ENCODE measurements at places on chromosomes 13 and 19. TPM values are rescaled to one million over a fixed set of nuclear protein-coding genes. Genes with fewer than 3 reads are reported as not detected.

DNA sequence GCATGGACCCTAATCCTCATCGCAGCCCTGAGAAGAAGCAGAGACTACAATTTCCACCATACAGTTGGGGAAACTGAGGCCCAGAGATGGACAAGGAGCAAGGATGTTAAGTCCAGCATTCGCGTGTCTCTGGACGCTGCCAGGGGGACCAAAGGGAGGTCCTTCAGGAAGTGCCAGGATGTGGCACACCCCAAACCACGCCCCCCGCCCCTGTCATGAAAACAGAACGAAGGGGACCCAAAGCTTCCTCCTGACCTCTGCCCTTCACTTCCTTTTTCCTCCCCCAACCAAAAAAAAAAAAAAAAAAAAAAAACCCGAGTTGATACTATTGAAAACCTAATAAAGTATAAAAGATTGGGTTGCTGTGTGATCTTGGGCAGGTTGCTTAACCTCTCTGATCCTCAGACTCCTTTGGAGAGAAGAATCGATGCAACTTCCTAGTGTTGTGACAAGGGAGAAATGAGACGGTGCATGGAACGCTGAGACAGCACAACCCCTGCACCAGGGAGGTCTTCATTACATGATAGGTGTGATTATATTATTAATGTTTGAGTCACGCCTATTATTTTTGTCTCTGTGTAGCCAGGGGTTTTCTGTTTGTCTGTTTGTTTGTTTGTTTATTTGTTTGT is 2.7 kb upstream of the ZBTB7A start:
- DNase-seq: no peak

- DNase-seq: no peak
These were observed 5.3 kb downstream of the ARHGEF7 start for GRCh38 chr13:111120422-111120821.

DNA sequence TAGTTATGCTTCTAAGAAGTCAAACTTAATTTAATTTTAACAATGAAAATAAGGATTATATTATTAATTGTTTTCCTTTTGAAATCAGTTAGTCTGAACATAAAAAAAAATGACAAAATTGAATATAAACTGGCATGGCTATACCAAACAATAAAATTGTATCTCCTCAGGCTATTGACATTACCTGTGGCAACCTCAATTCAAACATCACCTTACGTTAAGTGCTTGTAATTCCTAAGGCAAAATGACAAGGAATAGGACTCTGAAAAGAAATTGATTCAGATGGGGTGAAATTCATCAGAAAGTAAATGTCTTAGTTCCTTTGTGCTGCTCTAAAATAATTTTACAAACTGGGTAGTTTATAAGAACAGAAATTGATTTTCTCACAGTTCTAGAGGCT is 89.5 kb downstream of the SLITRK6 start:
- DNase-seq: no peak

DNA sequence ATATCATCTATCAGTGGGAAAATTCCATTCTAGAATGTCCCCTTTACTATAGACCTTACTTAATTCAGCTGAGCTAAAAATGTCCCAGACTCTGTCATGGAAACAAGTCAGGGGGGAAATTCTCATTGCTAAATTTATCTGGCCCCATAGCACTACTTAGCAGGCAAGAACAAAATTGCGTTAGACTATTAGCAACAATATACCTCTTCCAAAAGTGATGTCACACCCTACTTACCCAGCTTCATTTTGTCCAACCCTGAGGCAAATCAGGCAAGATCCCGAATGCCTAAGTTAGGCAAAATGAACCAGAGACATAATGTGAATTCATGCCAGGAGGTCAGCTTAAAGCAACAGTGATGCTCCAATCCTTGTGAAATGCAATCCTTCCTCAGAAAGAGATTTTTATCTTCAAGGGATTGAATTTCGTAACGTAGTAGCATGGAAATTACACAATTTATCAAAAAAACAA is 93.7 kb downstream of the FRY start:
- no peak for DNase-seq

DNA sequence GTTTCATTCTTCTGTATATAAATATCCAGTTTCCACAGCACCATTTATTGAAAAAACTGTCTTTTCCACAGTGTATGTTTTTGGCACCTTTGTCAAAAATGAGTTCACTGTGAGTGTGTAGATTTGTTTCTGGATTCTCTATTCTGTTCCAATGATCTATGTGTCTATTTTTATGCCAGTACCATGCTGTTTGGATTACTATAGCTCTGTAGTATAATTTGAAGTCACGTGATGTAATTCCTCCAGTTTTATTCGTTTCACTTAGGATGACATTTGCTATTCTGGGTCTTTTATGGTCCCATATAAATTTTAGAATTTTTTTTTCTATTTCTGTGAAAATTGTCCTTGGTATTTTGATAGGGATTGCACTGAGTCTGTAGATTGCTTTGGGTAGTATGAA is 11.0 kb upstream of the ZNF823 start:
- DNase-seq: no peak

DNA sequence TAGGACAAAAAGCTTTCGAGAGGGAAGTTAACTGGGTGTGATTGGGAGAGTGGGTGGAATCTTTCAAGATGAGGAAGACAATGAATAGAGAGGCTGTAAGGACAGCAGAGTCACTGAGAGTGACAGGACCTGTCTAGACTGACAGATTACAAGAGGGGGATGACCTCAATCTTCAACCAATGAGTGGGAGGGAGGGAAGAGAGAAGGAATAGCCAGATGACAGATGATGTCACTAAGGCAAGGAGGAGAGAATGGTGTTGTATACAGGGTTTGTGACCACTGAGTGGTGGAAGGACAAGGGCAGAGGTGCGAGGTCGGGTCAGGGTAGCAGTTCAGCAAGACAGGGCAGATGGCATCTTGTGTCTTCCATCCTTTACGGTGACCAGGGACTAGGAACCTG is 5.8 kb upstream of the ILF3 start:
- no peak for DNase-seq

GRCh38 chr13:32216281-32216680 is 98.9 kb downstream of the ZAR1L start:
- no peak for DNase-seq

GRCh38 chr19:13118424-13119193 is 545 bp downstream of the NACC1 start:
- DNase-seq: no peak

- no peak for DNase-seq
These were observed 51.3 kb downstream of the RAB20 start for GRCh38 chr13:110509971-110510786.

- DNase-seq: no peak
These were observed 2.2 kb downstream of the SPTBN4 start for GRCh38 chr19:40469011-40469410.

DNA sequence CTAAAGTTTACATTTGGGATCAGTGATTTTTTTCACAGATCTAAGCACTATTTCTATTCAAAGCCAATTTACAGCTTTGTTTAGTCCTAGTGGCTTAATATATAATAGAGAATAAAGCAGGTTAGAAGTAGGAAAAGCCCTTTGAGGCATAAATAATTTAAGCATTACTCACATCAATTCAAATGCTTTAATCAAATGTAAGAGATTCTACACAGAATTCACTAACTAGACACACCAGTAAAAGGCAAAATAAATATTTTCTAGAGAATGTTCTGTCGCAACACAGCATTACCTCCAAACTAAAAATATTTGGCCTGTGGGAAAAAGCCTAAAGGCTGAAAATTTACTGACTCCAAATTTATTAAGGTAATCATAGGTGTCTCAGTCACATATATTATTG is 31.3 kb downstream of the KCTD12 start:
- peak; percentile 45 for DNase-seq

- DNase-seq: no peak
These were observed 23.8 kb downstream of the ZNF160 start for GRCh38 chr19:53079313-53079924.

DNA sequence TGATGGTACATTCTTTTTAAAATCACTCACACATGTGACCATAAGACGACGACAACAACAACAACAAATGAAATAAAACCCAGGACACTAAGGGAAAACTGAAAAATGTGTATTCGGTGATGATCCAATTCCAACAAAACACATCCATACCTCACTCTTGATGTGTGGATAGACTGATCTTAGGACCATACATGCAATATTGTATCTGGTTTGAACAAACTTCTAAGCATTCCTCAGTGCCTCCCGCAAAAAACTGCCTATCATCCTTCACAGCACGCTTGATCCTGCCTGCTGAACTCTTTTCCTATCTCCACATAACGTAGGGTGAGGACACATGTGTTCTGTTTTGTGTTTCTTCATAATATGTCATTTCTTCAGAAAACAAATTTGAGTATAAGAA is 415.2 kb downstream of the KCTD12 start:
- no peak for DNase-seq

GRCh38 chr13:20776751-20777150 is 3.0 kb upstream of the EEF1AKMT1 start:
- DNase-seq: no peak

DNA sequence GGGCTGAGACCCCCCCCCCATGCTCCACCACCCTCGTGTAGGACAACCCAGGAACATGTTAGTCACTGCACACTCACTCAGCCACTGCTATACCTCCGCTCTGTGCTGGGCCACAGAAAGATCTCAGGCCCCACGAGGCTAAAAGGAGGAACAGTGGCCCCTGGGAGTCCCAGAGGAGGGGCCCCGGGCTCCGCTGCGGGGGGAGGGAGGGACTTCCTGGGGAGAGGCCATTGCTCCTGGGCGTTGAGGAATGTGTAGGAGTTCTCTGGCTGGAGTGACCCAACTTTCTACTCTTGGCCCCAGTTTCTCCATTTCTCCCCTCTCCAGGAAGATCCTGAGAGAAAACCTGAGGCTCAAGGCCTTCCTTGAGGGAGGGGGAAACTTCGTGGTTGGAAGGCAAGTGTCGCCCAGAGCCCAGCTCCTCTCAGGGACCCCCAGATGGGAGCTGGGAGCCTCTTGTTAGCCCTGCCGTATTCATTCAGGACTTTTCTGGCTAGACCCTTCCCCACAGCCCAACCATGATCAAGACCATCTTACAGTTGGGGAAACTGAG is 13.6 kb downstream of the ONECUT3 start:
- no peak for DNase-seq

DNA sequence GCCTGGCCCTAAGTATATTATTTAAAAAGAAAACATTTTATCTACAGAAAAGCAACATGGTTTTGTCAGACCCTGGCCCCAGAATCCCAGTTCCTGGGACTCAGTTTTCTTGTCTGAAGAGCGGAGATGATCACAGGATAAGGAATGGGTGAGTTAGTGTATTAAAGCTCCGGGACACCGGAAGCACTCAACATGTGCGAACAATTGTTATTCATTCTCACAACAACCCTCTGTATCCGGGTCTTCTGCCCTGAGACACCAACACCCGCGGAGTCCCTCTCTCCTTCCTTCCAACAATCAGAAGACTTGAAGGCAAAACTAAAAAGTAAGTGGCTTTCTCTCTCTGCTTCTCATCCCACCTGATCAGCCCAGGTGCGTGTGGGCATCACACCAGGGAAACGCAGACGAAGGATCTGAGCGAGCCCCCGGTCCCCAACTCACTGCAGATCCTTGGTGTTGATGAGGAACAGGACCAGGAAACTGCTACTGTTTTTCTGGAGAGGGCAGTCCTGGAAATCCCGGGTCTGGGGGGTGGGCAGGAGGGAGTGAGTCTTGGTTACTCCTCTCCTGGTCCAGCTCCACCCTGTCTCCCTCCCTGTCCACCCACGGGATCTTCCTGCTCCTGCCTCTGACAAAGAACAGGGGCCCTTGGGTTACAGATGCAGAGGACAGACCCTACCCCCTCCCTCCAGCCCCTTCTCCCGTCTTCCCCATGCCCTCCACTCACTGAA is 2.0 kb downstream of the GPR108 start:
- no peak for DNase-seq

- DNase-seq: no peak
These were observed 16.9 kb downstream of the SUGP1 start for GRCh38 chr19:19303411-19303810.

DNA sequence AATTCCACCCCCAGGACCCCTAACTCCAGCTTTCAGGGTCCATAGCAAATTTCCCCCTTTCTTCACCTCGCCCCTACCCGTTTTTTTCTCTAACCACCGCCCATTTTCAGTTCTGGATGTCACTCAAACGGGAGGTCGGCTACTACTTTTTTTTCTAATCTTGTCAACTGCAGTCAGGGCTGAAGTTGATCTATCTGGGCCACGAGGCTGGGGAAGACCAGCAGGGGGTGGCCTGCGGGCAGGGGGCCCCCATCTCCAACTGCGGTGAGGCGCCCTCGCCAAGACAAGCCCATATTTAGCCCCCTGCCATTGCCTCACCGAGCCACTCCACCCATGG is 748 bp downstream of the LHFPL6 start:
- DNase-seq: no peak

DNA sequence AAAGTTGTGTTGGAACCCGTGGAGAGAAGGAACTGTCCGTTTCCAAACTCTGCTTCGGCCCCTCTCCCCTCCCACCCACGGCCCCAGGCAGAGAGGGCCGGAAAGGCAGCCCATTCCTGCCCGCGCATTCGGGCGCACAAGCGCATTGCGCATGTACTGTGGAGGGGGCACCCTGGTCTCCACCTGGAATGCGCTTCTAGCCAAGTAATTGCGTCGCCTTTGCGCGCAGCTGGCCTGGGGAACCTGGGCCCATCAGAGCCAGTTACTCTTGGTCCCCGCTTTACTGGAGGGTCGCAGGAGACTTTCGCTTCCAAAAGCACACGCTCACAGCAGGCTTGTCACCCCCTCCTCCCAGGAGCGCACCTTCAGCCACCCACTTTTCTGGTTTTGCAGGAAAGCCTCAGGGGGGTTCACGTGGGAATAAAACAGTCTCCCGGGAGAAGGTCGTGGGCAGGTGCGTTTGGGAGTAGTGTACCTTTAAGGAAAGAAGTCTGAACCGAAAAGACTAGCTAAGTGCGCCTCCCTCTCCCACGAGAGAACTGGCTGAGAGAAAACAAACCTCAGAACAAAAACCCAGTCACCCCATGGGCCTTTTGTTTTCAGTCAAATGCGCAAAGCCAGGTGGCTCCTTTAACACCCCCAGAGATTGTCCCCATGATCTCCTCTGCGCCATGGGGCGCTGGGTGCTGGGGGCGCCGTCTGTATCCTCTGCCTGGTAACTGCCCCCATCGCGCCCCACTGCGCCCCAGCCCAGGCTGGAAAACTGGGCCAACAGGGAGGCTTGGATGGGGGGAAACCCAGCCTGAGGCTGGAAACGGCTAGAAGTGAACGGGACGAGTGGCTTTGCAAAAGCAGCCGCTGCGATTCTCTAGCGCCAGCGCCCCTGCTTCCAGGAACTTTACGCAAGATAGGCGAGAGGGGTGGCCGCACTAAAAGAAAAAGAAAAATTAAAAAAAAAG is 28.5 kb downstream of the GSX1 start:
- DNase-seq: no peak

CACTIN gene
- total RNA-seq: 19.8 TPM

SPTBN4 gene
- 6.3 TPM for total RNA-seq

KCNN4 gene
- 15.4 TPM for total RNA-seq

PLK5 gene
- total RNA-seq: not detected

MEGF8 gene
- total RNA-seq: 36.8 TPM

TEX26 gene
- not detected for total RNA-seq

CRX gene
- total RNA-seq: not detected

UNC13A gene
- 0.06 TPM for total RNA-seq

TLE6 gene
- 21.3 TPM for total RNA-seq

CEACAM6 gene
- 2.8 TPM for total RNA-seq

ZNF723 gene
- not detected for total RNA-seq

All from Caki2 (cell line).